NCI-H446 (cell line): ENCODE measurements at places on chromosomes 2 and 18.

GRCh38 chr2:1081451-1082225 lies 131.0 kb downstream of the SNTG2 start:
- DNase-seq, result no peak

GRCh38 chr2:237196866-237197618 lies 111.4 kb downstream of the COPS8 start:
- no peak for DNase-seq

DNA sequence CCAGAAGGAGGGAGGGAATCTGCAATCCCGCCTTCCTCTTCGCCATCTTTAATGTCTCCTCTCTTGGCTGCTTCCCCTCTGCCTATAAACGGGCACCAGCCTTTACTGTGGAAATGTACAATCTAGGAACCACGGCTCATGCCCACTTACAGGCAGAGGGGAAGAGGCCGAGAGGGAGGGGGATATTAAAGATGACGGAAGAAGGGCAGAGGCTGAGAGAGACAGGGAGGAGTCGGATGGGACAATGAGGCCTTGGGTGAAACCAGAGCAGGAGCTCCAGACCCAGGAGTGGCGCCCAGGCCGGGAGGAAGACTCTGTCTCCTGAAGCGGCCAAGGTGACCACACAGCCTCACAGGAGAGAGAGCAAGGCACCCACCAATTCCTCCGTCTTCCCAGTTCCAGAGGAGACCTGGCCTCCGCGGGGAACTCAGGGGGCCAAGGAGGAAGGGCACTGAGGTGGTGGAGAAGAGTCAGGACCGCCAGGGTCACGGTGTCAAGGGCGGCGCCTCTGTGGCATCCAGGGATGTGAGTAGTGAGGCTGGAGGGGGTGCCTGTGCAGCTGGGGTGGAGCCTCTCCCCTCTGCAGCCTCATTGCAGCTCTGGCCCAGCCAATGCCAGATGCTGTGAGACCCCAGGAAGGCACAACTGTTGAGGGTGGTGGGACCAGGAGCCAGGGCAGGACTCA lies 67.8 kb downstream of the CIB4 start:
- DNase-seq, result no peak

GRCh38 chr2:65292461-65293011 lies 64.9 kb downstream of the ACTR2 start:
- no peak for DNase-seq

- DNase-seq, result no peak
Measured at GRCh38 chr2:240601831-240602160, 15.3 kb downstream of the CAPN10 start.

- DNase-seq, result no peak
Measured at GRCh38 chr2:196244516-196244915, 73.1 kb upstream of the STK17B start.

GRCh38 chr2:78780864-78781583 lies 244.5 kb upstream of the REG3G start:
- no peak for DNase-seq

GRCh38 chr18:49228187-49228586 lies 232.3 kb downstream of the DYM start:
- no peak for DNase-seq

- no peak for DNase-seq
Measured at GRCh38 chr2:102264952-102265351, 46.4 kb upstream of the IL1RL1 start.

DNA sequence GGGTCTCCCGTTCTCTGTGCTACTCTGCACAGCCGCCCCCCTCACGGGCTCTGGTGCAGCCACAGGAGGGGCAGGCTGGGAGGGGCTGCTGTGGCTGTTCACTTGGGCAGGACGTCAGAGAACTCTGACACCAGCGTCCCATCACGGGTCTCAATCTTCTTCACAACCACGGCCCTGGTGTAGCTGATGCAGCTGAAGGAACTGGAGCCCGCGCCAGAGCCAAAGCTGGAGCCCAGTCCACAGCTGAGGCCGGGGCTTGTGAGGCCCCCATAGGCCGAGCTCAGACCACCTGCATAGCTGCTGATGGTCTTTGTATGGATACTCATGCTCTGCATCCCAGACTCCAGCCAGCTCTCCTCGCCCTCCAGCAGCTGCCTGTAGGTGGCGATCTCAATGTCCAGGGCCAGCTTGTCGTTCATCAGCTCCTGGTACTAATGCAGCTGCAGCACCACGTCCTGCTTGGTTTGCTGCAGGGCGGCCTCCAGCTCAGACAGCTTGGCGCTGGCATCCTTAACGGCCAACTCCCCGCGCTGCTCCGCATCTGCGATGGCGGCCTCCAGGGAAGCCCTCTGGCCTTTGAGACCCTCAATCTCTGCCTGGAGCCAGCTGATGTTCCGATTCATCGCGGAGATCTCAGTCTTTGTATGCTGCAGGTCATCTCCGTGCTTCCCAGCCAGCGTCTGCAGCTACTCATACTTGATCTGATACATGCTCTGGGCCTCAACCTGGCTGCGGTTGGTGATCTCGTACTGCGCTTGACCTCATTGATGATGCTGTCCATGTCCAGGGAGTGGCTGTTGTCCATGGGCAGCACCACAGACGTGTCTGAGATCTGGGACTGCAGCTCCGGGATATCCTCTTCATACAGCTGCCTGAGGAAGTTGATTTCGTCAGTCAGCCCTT lies 7.4 kb upstream of the DUSP19 start:
- DNase-seq, result no peak

DNA sequence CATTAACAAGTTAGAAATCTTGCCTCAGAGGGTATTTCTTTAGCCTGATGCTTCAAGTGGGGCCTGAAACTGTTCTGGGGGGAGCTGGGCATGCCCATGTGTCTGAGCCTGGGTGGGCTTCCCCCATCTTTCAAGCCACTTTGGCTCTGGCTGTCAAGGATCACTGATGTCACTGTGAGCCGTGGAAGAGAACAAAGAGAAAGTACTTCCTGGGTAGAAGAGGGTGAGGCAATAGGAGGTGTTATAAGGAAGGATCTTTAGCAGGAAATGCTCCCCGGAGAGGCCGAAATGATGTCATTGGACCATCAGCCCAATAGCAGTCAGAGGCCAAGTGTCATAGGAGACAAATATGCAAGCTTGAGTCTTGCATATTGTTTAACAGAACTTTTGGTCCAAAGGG lies 228.4 kb upstream of the MEX3C start:
- no peak for DNase-seq

GRCh38 chr2:74703373-74703772 lies 49.3 kb downstream of the SEMA4F start:
- DNase-seq, result no peak

DNA sequence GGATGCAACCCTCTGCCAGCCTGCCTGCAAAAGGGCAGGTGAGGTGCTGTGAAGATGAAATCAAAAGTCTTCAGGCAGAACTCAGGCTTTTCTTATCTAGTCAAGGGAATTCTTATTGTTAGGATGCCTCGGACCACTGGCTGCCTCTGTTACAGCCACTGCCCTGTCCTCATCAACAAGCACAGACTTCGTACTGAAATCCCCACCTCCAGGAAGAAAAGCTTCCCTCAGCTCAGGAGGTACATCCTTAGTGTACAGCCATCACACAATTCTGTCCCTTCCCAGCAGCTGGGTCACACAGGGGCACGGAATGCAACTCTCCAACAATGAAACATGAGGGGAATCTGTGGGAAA lies 10.1 kb upstream of the RNU4ATAC start:
- DNase-seq, result no peak

- DNase-seq, result peak; percentile 20
Measured at GRCh38 chr2:29583104-29583503, 338.3 kb downstream of the ALK start.

DNA sequence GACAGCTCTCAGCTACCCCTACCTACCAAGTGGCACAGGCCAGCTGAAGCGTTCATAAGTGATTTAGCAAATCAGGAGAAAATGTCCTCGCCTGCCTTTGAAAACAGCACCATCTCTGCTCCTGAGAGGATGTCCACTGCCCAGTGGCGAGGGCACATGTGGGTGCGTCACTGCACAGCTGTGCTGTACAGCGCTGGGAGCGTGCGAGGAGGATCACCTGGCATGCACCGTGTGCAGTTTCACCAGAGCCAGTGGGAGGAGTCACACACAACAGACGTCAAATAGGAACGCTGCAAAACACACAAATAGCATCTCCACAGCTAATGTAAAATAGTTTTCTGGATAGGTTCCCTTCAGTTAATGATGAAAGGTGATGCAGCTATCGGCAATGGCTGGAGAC lies 154.1 kb downstream of the HDAC4 start:
- no peak for DNase-seq

DNA sequence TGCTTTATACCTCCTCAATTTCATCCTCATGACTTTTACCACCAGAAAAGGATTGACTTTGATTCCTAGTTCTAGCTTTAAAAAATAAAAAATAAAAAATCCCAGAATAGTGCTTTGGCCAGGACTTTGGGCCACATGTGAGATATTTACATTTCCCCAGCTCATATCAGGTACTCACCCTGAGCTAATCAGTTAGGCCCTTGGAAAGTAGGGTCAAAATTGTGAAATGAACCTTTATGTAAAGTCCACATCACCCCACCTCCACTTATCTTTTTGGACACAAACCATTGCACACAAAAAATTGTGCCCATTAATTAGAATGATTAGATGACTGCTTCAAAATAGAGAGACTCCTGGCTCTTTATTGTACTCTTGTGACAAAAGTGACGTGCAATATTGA lies 17.2 kb downstream of the ME2 start:
- no peak for DNase-seq

DNA sequence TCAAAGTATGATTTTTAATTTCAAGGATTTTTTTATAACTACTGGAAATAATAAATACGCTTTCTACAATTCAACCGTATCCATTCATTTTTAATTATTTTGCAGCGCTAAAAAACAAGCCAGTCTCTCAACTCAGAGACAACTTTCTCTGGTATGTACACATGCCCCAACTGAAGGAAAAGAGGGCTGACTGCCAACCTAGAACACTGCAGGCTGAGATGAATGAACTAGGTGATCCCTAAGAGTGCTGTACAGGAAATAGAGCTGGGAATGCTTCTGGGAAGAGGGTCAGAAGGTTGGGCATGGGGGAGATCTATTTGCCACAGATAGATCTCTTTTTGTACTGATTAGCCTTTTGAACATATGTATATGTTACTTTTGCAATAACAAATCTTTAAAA lies 460.1 kb downstream of the NR4A2 start:
- no peak for DNase-seq

DNA sequence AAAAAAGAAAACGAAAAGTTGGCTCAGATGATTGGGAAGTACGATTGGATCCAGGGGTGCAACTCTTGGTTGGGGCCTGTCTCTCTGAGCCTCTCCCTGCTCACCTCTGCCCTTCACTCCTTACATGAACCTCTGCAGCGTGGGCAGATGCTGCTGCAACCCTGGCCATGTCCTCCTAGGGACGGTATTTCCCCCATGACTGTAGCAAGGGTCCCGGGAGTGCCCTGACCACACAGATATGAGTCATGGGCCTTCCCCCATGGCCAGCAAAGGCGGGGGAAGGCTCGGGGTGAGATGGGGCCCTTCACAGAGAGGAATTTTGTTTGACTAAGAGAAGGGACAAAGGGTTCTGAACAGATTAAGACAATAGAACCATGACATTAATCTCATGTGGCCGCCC lies 129.0 kb downstream of the NCK2 start:
- DNase-seq, result no peak
